ENCODE measurements at places on chromosomes 3 and 15.

DNA sequence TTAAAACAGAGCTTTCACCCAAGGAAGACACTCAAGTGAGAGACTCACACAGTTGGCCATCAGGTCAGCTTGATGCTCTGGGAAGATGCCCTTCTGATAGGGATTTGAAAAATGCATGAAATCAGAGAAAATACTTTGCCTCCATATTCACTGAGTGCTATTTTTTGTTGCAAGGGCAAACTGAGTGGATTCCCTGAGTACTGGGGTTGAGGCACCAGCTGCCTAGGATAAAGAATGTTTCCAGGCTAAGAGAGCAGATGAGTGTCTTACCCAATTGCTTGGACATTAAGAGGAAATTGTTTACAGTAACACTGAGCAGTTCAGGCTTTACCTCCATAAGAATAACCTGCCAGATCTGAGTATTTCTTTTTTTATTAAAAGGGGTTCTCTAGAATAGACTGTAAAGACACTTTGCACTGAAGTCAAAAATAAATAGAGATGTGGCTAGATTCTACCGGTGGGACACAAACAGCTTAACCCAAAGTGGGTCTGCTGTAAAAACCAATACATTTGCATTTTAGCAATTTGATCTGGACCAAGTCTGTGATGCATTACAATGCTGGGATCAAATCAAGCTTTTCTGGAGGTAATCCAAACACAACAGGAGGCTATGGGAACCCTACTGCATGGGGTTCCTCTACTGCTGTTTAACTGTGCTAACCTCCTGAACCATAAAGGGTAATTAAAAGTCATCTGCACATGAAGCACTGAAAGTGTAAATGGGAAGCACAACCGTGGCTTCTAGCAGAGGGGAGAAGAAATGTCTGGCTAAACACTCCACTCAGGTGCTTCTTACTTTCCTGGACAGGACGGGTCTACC is 238.8 kb upstream of the WNT5A start:
- no peak for DNase-seq

- no peak for DNase-seq
These were observed 193.2 kb upstream of the ZNF385D start for GRCh38 chr3:21944251-21944650.

DNA sequence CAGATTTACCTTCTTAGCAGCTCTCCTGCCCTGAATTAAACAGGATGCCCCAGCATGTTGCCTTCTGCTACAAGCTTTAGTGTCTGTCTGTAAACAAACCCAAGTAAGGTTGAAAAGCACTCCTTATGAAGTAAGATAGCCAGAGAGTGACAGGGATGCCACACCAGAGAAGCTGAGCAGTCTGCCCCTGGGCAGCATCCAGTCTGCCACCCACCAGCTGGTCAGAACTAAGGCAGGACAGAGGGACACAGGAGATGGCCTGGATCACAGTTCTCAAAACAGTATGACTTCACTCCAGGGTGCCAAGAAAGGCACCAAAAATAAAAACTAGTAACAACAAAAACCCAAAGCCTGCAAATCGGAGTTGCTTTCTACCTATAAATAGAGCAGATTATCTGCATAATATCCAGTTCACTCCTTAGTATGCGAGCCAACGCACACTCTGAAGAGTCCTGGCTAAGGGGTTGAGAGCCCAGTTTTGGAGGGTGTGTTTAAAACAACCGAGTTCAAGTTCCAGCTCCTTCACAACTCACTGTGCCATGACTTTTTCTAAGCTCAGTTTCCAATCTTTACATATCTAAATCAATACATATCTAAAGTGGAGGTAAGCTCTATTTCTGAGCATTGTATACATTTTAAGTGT is 198.9 kb downstream of the KCNMB2 start:
- no peak for DNase-seq

- DNase-seq, result no peak
These were observed 62.1 kb downstream of the RASGRF1 start for GRCh38 chr15:79028411-79028964.

DNA sequence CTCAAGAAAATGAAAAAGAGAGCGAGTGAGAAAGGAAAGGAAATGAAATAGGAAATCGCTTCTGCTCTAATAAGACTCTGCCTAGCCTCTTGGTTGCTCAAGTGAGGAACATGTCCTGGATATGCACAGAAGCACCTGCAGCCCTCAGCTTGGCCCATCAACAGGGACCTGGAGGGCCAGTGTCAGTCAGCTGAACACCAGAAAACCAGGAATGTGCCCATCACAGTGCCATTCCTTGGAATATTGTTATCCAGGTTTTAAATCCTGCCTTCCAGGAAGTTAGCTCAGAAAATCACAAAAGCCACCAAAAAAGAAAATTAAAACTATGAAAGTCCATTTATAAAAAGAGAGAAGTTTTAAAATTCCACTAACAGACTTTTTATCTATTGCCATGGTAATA is 173.4 kb upstream of the TPM1 start:
- DNase-seq, result no peak

DNA sequence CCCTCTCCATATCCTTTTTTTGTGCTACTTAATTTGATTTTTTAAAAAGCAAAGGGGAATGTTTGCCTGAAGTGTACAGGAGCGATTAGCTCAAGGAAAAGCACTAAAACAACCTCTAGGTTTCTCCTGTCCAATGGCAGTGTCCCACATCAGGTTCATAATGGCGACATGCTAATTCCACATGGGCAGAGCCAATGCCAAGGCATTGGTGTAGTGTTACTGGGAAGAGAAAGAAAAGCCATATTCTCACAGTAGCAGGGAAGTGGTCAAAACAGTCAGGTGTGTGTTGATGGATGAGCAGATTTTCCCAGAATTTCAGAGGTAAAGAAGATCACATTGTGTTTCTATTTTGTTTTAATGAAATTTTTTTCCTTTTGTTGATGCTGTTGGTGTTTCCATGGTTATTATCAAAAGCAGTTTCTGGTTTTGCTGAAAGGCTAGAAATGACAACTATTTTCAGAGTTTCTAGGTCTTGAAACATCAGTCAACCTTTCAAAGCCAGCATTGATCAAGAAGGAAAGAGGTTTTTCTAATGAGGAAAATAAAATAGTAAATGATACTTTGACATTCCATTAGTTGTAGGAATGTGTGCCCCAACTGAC is 65.2 kb downstream of the FNDC3B start:
- DNase-seq, result peak; percentile 38

GRCh38 chr3:119305286-119305685 is 11.1 kb downstream of the ARHGAP31 start:
- no peak for DNase-seq

DNA sequence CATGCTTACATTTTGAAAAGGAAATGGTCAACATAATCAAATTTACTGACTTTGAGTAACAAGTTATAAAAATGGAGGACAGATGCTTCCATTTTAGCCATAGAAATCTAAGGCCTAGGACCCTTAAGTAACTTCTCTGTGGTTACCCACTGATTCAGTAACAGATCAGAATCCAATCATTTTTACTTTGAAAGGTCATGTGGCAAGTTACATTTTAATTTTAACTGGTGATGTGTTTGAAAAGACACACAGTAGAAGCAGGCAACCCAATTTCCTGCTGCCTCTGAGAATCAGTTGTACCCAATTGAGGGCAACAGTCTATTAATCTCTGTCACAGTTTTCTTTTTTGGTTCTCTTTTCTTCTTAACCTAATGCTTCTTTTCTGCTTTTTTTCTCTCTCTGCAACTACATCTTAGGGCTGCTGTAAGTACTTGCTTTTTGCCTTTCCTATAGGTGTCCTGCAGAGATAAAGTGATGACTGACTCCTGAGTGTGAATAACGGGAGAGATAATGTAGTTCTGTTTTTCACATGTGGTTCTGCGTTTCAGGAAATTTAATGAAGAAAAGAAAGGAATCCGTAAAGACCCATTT is 3.3 kb downstream of the ZWILCH start:
- no peak for DNase-seq

Measured in CD4-positive, alpha-beta T cell treated with Interleukin-2 at 100 ng/mL for 4 hours (primary cell).